EL (cell line): ENCODE measurements at places on chromosomes 16 and 17.

DNA sequence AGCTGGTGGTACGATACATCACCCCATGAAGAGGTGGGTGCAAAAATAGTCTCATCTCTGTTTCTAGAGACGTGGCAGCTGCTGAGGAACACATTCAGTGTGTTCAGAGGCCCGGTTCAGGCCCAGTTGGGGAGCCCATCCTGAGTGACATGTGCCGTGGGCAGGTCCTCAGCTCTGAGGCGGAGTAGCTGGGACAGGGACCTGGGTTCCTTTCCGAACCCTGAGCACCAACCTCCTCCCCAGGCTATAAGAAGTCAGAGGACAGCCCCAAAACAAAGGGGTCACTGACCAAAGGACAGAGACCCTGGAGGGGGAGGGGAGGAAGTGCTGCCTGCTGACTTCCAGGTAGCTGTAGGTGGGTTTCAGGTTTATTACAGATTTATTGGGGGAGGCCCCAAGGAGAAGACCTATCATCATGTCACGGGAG is 5.1 kb downstream of the LDHD start:
- DNase-seq, result no peak

- peak; percentile 48 for DNase-seq
Measured at GRCh38 chr17:59746849-59747445, 39.5 kb downstream of the VMP1 start.

DNA sequence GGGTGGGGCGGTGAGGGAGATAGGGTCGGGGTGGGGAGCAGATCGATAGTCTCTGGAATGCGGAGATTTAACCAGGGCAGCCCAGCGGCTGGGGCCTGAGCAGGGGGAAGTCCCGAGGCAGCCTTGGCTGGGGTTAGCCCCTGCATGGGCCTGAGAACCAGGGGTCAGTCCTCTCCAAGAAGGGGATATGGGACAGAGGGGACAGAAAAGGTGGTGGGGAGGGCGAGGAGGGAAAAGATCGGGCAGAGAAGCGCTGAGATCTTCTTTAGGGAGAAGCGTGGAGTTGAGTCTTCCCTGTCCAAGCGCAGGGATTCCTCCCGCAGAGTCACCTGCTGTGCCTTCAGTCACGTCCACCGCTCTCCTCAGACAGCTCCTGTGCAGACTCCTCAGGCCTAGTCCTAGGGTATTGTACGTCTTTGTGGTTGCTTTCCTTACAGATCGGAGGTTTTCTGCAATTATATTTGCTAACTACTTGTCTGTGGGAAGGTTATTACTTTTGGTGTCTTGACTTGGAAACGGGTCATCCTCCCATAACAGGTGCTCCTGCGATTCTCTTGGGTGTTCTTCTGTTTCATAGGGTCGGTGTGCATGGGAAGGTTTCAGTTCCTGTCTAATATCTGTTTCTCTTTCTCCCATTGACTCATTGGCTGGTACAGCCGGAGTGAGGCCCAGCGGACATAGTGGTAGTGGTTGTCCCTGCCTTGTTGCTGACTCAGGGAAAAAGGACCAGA is 952 bp downstream of the CD300A start:
- no peak for DNase-seq

GRCh38 chr16:57479205-57479975 is 6.9 kb downstream of the DOK4 start:
- DNase-seq, result peak; percentile 81

DNA sequence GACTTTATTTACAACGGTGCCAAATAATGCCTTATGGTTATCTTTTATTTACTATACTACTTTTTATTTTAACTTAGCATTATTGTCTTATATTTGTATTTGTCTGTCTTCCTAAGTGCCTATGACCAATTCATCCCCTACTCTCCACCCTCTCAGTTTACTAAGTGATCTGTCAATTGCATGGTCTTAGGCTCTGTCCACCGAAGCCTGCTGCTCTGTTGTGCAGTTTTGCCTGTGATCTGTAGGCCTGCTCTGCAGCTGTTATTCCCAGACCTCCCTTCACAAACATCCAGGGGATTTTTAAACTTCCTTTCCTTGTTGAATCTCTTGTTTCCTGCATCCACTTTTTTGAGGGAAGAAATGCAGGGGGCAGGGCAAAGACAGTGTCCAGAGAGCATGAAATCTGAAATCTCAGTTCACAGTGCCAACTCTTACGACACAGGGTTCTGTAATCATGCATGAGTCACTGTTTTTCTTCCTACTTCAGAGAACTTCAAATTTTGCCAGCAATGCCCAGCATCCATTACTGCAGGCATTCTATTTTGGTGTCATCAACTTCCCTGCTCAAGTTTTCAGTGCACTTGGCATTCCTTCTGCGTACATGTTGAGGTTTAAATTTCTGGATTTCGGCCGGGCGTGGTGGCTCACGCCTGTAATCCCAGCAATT is 11.4 kb downstream of the SLFN5 start:
- DNase-seq, result peak; percentile 98

GRCh38 chr17:16288860-16289571 is 64.3 kb downstream of the CENPV start:
- no peak for DNase-seq

DNA sequence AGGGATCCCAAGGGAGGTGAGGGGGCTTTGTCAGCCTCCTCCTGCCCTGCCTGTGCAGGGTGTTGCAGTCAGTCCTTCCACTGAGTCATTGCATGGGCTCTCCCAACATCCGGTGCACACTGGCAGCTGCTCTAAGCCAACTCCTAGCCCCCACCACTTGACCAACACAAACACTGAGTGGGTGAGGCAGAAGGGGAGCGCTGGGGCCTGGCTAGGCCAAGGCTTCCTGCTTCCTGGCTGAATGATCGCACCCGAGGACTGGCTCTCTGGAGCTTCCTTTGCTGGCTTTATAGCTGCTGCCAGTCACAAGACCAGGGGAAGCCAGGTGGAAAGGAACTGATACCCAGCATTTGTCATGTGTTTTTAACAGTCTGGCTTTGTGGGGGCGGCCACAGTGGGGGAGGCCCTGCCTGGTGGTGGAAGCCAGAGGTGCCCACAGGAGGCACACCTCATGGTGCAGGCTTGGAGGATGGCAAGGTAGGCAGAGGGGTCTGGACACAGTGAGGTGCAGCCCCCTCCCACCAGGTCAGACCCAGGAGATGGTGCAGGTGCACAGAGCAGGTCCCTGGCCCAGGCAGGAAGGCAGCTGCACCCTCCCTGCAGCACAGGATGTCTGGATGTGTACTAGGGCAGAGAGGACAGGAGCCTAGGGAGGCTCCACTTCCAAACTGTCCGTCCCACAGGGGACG is 6.8 kb downstream of the MPG start:
- DNase-seq, result peak; percentile 96

DNA sequence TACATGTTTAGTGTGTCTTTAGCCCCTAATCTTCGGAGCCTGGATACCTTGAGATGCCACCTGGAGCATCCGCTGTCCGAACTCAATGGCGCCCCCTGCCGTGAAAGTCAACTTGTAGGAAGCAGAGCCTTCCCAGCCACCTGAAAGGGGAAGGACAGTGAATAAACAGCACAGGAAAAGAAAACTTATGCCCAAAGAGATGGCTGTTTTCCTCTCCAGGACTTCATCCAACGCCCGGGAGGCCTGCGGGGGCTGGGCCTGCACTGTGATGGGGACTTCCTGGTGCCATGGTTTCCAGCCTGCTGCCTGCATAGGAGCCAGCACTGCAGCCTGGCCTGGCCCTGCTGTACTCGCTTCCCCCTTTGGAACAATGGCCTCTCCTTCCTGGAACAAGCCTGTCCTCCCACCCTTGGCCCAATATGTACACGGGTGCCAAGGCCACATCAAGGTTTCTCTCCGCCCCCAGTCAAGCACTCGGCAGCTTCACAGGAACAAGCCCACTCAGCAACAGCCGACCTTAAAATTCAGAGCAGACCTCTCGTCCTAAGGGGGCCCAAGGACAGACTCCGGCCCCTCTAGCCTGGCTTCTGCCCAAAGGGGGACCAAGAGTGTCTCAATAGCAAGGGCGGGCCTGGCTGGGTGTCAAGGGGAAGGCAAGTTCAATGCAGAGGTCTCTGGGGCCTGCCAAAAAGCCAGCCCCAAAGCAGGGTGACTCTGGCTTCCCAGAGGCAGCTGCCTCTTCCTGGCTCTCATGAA is 4.5 kb upstream of the UNC13D start:
- DNase-seq, result peak; percentile 39
